ENCODE measurements at places on chromosomes 3 and 15. TPM values are rescaled to one million over a fixed set of nuclear protein-coding genes. Genes with fewer than 3 reads are reported as not detected.

- no peak for DNase-seq
Measured at GRCh38 chr3:29711255-29711771, 430.4 kb downstream of the RBMS3 start.

Gene RETNLB
- 17.1 TPM for total RNA-seq

DNA sequence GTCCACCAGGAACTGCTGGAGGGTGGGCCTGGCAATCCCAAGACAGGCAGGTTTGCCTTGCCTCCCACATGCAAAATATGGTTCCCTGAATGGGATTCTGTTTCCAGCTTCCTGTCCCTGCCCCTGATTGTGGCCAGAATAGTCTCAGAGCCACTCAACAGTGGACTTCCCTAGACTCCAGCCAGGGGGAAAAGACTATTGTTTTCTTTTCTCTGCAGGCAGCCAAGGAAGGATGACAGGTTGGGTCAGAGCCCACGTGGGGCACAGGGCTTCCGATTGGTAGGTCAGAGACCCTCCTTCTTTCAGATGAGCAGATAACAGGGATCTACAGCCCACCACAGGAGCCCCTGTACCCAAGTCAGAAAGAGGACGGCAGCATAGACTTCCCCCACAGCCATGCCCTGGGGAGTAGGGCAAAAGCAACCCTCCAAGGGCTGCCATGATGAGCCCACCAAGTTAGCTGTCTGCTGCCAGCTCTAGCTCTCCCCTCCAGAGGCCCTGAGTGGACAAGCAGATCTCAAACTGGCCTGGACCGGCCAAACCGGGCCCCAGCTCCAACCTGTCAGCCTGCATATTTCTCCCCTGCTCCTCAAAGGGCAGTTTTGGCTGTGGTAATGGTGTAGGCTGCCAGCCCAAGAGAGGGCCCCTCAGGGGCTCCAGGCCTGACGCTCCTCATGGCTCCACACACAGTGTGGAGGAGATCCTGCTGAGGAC, 6.4 kb downstream of the TLR9 start:
- DNase-seq, result no peak

Gene PLCH1
- total RNA-seq, result 10.2 TPM

Data from mucosa of descending colon (tissue), 3 donors.